Testis (tissue), 5 donors: ENCODE measurements at places on chromosomes 7 and 10. TPM values are rescaled to one million over a fixed set of nuclear protein-coding genes. Genes with fewer than 3 reads are reported as not detected.

DNA sequence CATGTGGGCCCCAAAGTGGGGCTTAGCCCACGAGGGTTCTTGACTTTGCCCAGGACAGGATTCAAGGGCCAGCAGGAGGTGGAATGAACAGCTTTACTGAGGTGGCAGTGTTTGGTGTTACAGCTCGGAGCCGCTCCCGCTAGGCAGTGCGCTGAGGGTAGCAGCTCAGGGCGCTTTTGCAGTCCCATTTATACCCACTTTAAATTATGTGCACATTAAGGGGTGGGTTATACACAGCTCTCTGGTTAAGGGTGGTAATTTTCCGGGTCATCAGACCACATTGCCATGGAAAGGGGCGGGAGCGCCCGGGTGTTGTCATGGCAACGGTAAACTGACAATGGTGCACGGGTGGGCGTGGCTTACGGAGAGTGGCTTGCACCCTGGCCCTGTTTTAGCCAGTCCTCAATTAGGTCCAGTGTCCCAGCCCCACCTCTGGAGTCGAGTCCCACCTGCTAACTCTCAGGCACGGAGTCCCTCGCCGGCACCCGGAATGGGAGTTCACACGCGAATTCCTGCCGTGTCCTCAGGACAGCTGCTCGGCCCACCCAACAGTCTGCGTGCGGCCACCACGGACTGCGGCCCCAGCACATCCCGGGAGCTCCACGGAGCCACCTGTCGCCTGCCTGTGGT lies 58.2 kb upstream of the PDGFA start:
- H3K36me3 ChIP-seq, result no peaks in the 10 kb centered on the region
- H3K27ac ChIP-seq, result no peak overlapping the region
- DNase-seq, result no peak
- peaks cover 5% of the 10 kb centered on the region for H3K4me1 ChIP-seq
- H3K27me3 ChIP-seq, result no peaks in the 10 kb centered on the region

DNA sequence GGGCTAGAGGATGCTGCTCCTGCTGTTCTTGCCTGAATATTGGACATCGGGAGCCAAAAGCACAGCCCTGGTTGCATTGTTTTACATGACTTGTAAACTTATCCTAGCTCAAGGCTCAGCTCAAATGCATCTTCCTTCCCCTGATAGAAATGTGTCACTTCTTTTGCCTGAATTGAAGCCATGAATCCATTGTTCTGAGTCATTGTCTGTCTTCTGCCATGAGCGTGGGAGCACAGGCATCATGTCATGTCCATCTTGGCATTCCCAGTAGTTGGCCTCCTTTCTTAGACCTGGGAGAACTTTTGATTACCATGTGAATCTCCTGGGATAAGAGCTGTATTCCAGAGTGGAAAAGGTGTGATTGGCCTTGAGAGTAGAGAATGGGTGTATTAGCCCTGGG lies 54.1 kb upstream of the OPN4 start:
- no peaks in the 10 kb centered on the region for H3K27me3 ChIP-seq
- H3K4me3 ChIP-seq, result no peak overlapping the region
- no peak for DNase-seq
- no peak overlapping the region for H3K27ac ChIP-seq
- H3K36me3 ChIP-seq, result no peaks in the 10 kb centered on the region

GRCh38 chr10:103476046-103476768 lies 2.8 kb downstream of the CALHM3 start:
- peaks cover 12% of the 10 kb centered on the region for H3K4me1 ChIP-seq
- no peak overlapping the region for H3K27ac ChIP-seq
- H3K4me3 ChIP-seq, result no peak overlapping the region
- no peaks in the 10 kb centered on the region for H3K27me3 ChIP-seq
- no peaks in the 10 kb centered on the region for H3K36me3 ChIP-seq
- DNase-seq, result peak; percentile 30

DNA sequence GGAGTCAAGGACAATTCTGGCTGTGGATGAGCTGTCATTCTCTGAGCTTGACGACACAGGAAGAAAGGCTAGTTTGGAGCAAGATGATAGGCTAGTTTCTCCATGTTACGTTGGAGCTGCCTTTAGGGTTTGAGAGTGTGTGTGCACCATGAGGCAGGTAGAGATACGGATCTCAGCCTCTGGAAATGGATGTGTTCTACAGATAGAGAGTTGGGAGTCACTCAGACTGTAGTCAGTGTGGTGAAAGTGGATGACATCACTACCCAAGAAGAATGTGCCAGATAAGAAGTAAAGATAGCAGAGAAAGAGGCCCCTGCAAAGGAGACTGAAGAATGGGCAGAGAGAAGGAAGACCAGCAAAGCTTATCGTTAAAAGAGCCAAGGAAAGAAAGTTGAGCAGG lies 42.4 kb downstream of the PNLIPRP3 start:
- H3K4me1 ChIP-seq, result no peaks in the 10 kb centered on the region
- no peaks in the 10 kb centered on the region for H3K36me3 ChIP-seq
- no peaks in the 10 kb centered on the region for H3K27me3 ChIP-seq
- no peak overlapping the region for H3K4me3 ChIP-seq

DNA sequence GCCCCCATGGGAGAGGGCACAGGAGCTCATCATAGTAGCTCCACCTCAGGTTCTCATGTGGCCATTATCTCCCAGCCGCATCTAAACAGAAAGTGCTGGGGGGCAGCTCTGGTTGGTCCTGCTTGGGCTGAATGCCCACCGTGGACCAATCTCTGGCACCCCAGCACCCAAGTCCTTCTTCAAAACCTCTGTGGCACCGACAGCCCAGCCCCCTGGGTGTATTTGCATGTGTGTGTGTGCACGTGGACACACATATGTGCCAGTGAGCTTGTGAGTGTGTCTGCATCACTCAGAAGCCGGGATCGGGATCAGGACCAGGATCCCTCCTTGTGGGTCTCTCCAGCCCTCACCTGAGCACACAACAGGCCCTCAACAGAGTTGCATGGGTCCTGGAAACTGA lies 68.2 kb downstream of the ALOX5 start:
- H3K36me3 ChIP-seq, result no peaks in the 10 kb centered on the region
- no peak overlapping the region for H3K27ac ChIP-seq
- H3K4me3 ChIP-seq, result no peak overlapping the region
- H3K27me3 ChIP-seq, result no peaks in the 10 kb centered on the region
- H3K4me1 ChIP-seq, result no peaks in the 10 kb centered on the region

The PPP1R3C gene
- total RNA-seq, result 4.7 TPM

DNA sequence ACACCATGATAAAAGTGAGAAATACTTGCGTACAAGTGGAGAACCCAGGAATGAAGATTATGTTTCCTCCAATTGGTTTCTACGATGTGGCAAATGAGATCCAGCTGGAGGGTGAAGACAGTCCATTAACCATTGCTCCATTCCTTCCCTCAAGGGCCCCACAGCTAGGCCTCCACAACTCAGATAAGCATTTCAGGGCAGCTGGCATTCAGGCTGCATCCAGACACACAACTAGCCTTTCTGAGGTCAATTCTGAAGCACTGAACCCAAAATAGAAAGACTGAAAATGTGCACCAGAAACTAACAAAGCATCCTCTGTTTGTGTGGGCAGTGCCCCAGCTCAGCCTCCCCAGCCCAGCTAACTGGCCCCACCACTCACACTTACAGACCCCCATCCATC lies 94.8 kb downstream of the GSAP start:
- no peaks in the 10 kb centered on the region for H3K27me3 ChIP-seq
- no peaks in the 10 kb centered on the region for H3K4me1 ChIP-seq
- no peak overlapping the region for H3K4me3 ChIP-seq
- DNase-seq, result no peak

DNA sequence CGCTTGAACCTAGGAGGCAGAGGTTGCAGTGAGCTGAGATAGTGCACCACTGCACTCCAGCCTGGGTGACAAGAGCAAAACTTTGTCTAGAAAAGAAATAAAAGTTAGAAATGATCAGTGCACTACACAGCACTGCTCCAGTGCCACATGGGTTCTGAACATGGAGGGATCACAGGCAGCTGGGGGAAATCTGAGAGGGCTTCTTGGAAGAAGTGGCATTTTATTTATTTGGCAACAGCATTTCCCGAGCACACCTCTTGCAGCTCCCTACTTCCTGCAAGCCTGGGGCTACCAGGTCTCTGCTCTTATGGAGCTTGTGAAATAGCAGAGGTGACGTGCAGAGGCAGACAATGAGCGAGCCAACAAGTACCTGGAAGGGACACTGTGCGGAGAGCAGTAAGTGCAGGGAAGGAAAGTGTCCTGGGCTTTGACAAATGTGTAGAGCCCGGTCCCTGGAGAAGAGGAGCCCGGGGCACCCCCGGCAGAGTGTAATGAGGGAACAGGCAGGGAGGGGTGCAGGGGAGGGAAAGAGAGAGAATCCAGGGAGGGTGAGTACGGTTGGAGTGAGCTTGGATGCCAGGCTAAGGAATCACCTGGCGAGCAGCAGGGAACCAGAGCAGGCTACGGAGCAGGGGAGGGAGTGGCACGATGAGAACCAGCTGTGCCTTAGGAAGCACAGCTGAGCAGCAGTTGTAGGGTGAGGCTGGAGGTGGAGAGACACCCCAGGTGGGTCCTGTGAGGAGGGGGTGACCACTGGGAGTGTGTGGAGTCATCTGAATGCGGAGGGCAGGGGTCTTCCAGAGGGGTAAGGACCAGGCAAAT lies 104.6 kb upstream of the CTBP2 start:
- no peak for DNase-seq
- H3K27me3 ChIP-seq, result no peaks in the 10 kb centered on the region
- no peaks in the 10 kb centered on the region for H3K4me1 ChIP-seq
- no peaks in the 10 kb centered on the region for H3K36me3 ChIP-seq
- H3K27ac ChIP-seq, result no peak overlapping the region
